ENCODE measurements at places on chromosomes 5 and 9. TPM values are rescaled to one million over a fixed set of nuclear protein-coding genes. Genes with fewer than 3 reads are reported as not detected.

Gene IL31RA
- total RNA-seq: 0.29 TPM

Gene C9orf43
- total RNA-seq: 0.81 TPM

Gene COL15A1
- 0.12 TPM for total RNA-seq

Gene TXNDC8
- total RNA-seq: not detected

Gene SPINK6
- not detected for total RNA-seq

Gene PCDHGB4
- total RNA-seq: 0.07 TPM

DNA sequence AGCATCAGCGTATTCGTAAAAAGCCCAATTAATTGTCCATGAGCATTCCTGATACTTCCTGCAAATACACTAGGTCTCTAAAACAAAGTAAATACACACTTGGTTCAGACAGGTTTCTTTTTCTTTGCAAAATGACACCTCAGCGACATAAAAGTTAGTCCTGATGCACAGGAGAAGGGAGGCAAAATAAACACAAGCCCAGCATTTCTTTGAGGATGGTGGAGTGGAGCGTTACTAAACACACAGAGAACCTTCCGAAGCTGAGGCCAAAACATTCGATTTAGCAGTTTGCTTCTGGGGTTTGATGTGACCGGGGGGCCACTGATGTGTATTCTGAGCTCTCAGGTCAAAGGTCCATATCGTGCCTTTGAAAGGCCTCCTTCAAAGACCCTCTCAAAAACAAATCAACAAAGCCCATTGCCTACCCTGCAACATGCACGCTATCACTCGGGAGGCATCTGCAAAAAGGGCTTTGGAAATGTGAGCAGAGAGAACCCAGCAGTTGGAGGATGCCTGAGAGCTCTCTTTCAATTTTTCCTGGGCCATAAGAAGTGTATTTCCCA, 268.4 kb upstream of the PANK3 start:
- DNase-seq: no peak

GRCh38 chr5:143182901-143183820, 220.3 kb downstream of the NR3C1 start:
- peak; percentile 89 for DNase-seq

- DNase-seq: no peak
These were observed 44.1 kb downstream of the SNX18 start for GRCh38 chr5:54561651-54562050.

DNA sequence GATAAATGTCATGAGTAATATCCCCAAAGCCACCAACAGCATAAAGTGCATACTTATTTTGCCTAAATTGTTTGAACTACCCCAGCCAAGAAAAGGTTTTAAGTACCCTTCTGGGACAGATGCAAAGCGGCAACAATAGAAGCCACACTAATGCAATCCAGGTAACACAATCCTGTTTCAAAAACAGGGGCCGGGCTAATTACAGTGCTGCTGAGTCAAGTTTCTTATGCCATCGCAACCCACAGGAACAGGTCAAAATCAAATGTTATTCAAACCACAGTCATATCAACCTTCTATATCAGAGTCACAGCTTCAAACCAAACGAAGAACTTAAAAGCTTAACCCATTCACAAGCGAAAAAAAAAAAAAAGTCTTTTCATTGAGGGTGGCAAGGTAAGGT, 28.3 kb downstream of the EBF1 start:
- DNase-seq: no peak

- DNase-seq: no peak
These were observed 135.8 kb downstream of the TRIM36 start for GRCh38 chr5:115033861-115034260.

GRCh38 chr9:124733964-124734740, 37.0 kb downstream of the NR6A1 start:
- DNase-seq: no peak

DNA sequence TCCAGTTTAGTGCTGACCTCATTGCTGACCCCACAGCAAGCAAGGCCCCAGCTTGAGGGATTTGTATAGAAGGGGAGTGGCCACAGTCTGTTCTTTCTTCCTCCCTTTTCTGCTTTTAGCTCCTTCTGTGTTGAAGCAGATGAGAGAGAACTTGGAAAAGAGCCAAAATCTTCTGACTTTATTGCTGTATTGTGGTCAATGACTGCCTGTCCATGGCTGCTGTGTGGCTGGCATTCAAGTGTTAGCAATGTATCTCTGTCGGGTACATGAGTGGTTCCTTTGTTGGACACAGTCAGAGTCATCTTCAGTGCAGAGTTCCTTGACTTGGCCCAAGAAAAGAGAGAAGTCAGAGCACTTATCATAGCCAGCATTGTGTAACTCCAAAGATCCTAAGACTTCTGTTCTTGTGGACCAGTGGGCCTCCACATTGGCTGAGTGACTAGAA, 154.1 kb downstream of the LRRC70 start:
- no peak for DNase-seq

DNA sequence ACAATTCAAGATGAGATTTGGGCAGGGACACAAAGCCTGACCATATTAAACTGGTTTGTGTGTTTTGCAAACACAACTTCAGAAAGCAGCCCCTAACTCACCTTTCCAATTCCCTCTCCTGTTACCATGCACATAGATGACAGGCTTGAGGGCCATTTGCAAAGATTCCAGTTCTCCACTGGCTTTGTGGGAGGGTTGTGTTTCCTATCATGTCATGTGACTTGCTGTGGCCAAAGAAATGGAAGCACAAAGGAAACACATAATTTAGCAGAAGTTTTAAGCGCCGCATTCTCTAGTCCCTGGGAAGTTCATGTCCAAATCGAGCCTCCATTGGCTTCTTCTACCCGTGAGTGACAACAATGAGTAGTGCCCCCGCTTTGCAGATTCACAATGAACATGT, 57.9 kb upstream of the CDH6 start:
- no peak for DNase-seq

GRCh38 chr9:35669331-35670145, 4.2 kb upstream of the CA9 start:
- DNase-seq: no peak

GRCh38 chr5:122996091-122996490, 40.4 kb downstream of the PPIC start:
- no peak for DNase-seq

- DNase-seq: no peak
These were observed 71.9 kb downstream of the AMBP start for GRCh38 chr9:114006155-114006550.

- DNase-seq: no peak
These were observed 65.9 kb downstream of the GABBR2 start for GRCh38 chr9:98642661-98643312.
